ENCODE measurements at places on chromosomes 2 and 18. TPM values are rescaled to one million over a fixed set of nuclear protein-coding genes. Genes with fewer than 3 reads are reported as not detected.

SULT6B1 gene
- total RNA-seq, result not detected

SOWAHC gene
- 25.5 TPM for total RNA-seq

DYNC1I2 gene
- 92.1 TPM for total RNA-seq

ARL4C gene
- total RNA-seq, result 17.4 TPM

- no peak for DNase-seq
Observed at GRCh38 chr2:47373747-47374146, 29.2 kb upstream of the MSH2 start.

DNA sequence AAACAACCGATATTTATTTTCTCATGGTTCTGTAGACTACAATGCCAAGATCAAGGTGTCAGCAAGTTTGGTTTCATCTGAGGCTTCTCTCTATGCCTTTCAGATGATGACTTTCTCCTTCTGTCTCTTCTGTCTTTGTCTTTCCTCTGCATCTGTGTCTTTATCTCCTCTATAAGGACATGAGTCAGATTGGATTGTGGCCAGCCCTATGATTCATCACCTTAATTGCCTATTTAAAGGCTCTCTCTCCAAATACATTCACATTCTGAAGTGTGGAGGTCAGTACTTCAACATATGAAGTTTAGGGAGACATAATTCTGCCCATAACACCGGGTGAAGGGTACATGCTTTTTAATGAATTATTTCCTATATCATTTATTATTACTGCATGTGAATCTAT, 71.2 kb upstream of the CNTNAP5 start:
- no peak for DNase-seq

DNA sequence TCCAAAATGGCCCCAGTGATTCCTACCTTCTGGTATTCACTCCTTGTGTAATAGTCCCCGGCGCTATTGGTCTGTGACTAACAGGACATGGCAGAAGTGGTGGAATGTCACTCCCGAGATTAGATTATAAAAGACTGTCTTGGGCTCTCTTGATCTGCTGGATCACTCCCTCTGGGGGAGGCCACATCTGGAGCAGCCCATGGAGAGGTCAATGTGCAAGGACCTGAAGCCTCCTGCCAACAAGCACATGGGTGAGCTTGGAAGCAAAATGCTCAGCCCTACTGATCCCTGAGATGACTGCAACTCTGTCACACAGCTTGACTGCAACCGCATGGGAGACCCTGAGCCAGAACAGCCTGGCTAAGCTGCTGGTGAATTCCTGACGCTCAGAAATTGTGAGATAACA, 94.3 kb upstream of the GLI2 start:
- no peak for DNase-seq

GRCh38 chr2:135674453-135674852, 67.2 kb upstream of the UBXN4 start:
- DNase-seq, result no peak

- no peak for DNase-seq
Observed at GRCh38 chr2:168194784-168195522, 52.4 kb downstream of the STK39 start.

DNA sequence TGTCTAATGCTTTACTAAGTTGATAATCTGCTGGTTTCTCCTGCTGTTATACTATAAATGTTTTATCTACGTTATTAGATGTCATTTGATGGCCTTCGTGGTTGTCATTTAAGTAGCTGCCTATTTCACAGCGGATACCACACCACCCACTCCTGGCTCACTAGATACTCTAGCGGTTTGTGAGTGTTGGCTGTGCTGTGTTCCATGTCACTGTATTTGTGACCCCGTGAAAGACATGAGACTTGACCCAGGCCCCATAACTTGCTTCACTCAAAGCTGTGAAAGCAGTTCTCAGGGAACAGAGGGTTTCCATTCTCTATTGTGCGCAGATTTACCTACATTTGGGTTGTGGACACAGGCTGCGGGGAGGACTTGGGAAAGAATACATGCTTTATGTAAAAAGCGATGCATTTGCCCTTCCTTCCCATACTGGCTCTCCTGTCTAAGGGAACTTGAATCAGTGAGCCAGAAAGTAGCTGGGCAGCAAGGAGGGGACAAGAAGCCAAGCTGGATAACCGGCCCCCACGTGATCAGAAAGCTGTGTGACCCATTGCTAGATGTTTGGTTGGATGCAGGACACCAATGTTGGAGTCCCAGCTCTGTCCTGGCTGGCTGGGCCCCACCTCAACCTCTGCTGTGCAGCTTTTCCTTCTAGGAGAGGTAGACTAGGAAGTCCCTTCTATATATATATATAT, 52.2 kb downstream of the PLB1 start:
- no peak for DNase-seq

DNA sequence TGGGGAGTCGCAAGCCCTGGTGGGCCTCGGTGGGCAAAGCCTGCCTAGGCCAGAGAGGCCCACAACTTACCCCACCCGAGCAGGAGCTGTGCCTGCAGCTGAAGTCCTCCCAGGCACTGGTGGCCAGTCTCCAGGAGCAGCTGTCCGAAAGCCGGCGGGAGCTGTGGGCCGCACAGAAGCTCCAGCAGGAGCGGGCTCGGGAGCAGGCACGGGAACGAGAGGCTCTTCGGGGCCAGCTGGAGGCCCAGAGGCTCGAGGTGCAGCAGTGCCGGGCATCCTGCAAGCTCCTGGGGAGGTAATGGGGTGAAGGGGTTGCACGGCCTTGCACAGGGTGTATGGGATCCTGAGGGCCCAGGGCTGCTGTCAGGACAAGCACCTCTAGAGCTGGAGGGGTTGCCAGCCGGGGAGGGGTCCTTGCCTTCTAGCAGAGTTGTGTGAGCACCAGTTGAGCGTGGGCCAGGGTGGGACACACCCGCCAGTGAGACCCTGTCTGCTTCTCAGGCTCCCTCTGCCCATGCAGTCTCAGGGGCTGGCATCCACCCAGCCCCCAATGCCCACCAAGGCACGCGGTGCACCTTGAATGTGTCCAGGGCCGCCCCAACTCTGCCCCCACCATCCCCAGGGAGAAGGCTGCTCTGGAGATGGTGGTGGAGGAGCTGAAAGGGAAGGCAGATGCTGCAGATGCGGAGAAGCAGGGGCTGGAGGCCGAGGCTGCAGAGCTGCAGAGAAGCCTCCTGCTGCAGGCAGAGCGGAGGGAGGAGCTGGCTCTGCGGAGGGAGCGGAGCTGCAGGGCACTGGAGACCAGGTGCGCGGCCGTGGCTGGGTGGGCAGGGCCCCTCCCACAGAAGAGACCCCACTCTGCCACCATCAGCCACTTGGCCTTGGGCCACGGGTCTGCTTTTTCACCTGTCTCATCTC, 27.2 kb downstream of the CROCC2 start:
- peak; percentile 67 for DNase-seq
